Mesendoderm (in vitro differentiated cells): ENCODE measurements at places on chromosomes 7 and 10.

- no peak for DNase-seq
These were observed 4.4 kb upstream of the IRF5 start for GRCh38 chr7:128933180-128933891.

DNA sequence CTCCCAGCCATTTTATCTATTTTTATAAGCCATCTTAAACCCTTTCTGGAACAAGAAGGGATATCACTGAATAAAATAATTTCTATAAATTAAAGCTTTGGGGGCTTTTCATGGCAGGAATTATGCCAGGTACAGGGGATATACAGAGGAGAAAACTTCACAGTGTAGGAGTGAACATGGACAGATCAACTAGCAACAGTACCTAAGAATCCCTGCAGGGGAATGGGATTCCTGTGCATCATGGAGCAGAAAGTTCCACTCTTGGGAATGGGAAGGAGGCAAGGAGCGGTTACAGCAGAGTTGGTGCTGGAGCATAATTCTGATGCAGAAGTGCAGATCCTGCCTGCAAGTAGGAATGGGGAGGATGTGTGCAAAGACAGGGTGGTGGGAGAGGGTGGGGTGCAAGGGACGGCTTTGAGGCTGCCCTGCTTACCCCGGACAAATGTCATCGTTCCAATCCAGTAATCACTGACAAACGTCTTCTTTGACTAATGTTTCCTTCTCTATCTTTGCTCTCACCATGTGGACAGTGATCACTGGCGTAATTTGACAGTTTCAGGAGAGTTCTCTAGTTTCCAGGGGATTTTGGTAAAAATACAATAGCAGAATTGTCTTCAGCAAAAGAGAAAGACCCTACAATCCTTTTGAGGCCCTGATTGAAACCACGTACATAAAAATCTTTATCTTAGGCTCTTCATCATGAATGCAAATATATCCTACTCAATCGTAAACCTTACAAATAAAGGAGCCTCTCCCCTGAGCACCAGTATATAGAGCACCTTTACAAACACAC is 196.7 kb downstream of the HECW1 start:
- no peak for DNase-seq

DNA sequence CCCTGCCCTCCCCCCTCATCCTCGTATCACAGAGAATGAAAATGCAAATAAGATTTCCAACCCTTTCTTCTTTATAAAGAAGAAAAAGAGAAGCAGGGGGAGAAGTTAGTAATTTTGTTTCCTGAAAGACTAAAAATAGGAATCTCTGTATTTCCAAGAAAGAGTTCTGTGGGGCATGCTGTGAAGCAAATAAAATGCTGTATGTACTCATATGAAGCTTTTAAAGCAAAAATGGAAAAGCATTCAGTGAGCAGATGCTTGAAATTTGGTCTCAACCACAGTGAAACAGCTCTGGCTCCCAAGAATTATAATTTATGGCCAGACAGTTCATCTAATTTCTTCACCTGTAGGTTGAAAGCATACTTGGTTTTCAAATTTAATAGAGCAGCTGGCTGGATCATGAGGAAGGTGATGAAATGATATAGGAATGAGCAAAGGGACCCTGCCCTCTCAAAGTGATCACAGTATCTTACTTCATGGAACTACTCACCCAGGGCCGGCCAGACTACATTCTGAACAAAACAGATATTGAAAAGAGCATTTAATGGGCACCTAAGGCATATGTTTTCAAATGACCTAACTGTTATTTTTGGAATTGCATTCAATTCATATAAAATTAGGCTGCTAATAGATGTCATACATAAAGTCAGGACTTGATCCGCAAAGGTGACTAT is 31.4 kb downstream of the SVIL start:
- no peak for DNase-seq

GRCh38 chr7:39582536-39582935 is 16.3 kb downstream of the YAE1 start:
- peak; percentile 67 for DNase-seq

DNA sequence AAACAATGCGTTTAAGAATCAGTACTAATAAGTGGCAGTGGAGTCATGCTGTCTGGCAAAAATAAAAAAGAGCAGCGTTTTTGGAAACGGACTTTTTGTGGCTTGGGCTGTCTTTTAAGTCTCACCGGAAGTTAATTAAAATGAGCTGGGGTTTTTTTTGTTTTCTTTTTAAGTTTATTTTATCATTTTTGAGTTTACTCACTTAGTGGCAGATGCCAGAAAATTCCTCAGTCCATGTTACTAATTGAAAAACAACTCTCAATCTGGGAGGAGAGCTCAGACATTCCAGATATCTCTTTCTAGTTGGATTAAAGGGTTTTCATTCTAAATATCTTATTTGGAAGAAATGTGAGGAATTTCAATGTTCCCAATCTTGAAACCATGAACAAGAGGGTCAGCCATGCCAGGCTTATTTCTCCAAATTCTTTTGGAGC is 133.8 kb upstream of the AGR3 start:
- DNase-seq = no peak

DNA sequence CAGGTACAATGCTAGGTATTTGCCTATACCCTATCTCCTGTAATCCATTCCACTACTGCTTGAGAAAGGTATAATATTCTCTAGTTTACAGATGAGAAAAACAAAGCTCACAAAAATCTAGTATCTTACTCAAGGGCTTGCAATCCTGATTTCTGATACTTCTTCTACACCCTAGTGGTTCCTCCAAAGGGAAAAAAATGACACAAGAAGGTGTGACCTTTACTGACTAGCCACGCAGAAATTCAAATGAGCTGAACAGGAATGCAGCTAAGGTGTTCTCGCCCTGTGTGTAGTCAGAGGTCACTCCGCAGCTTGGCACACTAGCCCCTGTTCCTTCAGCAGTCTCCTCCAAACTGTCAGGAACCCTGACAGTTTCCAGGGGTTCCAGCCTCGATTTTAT is 59.5 kb upstream of the TM9SF3 start:
- DNase-seq = no peak

DNA sequence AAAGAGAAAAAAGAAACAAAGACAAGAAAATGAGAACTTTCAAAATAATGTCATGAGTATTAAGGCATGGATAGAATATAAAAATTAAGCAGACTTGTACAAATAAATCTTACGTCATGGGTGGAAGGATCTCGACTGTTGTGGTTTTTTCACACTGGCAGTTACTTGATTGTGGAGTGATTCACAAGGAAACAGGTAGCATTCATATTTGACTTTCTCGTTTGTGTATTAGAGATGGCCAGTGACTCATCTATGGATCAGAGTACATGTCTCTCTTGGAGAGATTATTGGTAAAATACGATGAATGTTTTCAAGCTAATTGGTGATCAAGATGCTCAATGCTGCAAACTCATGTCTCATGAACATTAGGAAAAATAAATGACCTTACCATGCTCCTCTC is 564.3 kb downstream of the GATA3 start:
- no peak for DNase-seq

- DNase-seq = no peak
These were observed 114.8 kb upstream of the WAC start for GRCh38 chr10:28418069-28418468.

DNA sequence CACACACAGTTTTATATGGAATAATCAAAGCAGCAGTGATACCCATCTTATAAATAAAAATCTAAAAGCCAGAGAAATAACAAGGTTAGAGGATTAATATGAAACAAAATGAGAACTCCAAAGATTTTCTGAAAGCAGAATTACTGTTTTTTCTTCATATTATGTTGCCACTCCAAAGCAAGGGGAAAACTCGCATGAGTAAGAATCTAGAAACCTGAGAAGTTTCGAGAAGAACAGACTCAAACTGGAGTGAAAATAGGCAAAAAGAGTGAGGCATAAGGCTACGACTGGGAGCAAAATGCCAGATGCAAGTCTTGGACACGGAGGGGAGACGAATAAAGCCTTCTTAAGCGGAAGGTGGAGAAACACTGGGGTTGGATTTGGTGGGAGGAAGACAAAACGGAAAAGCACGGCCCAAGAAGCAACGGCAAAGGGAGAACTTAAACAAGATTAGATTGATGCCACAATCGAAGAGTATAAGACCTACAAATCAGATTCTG is 923 bp downstream of the TNPO3 start:
- no peak for DNase-seq

- DNase-seq = peak; percentile 24
These were observed 93.9 kb downstream of the CCDC3 start for GRCh38 chr10:12907656-12908055.

- DNase-seq = no peak
These were observed 3.6 kb downstream of the R3HCC1L start for GRCh38 chr10:98138031-98138430.

- DNase-seq = peak; percentile 71
These were observed 967 bp upstream of the GLI3 start for GRCh38 chr7:42237811-42238541.

GRCh38 chr10:120156614-120157274 is 264.2 kb downstream of the SEC23IP start:
- DNase-seq = no peak

DNA sequence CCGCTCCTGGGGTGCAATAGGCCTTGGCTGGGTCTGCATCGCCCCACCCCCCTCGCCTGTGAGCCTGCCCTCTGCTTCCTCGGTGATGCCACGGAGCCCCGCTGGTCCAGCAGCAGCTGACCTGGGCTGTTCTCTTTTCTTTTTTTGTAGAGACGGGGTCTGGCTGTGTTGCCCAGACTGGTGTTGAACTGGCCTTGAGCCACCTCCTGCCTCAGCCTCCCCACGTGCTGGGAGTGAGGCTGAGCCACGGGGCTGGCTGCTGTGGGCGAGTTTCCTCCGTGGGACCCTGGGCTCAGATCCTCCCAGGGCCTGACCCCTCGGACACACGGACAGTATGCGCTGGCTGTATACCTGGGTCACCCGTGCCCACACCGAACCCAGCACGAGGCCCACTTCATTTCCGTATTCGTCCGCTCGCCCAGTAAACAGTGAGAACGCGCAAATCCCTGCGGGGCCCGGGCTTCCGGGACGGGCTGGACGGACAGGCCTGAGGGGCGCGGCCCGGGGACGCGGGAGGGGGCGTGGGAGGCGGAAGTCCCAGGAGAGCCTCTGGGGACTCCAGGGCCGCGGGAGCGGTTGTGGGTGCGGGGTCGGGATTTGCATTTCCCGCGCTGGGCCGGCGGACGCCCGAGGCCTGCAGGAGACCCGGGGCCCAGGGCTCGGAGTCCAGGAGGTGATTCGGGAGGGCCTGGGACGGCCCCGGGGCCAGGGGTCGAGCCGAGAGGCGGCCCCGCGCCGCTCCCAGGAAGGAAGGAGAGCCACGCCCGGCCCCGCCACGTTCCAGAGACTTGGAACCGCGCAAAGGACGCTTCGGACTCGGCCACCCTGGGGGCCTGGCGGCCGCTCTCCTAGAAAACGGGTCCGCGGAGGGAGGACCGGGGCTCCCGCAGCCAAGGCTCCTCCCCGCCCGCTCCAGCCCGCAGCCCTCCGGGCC is 57.7 kb upstream of the DNAJB6 start:
- no peak for DNase-seq

DNA sequence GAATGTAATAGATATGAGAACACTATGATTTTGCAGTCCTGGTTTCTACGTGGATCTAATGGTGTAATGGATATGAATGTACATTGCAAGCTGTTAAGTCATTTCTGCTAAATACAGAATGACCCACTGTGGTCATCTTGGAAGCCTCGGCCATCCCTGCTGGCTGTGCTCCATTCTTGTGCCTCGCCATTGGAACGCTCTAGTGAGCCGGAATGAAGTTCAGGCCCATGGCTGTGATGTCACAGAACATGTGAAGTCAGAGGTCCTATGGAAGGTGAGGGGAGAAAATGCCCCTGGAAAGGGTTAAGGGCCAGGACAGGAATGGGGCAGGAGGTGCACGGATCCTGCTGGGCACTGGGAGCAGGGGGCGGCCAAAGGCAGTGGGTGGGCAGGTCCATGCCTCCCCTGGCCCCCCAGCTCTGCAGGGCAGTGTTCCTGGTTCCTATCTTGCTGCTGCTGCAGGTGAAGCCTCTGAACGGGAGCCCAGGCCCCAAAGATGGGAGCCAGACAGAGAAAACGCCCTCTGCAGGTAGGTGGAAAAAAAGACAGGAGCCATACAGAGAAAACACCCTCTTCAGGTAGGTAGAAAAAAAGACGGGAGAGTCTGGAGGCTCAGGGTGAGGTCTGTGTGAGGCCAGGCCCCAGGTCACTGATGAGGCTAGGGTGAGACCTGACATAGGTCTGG is at the start of gene LLCFC1:
TSS of gene LLCFC1 (plus strand) at position 259 of the 685 bp plus-strand sequence. CDS start at position 397, 138 bp downstream.
- DNase-seq = peak; percentile 86

DNA sequence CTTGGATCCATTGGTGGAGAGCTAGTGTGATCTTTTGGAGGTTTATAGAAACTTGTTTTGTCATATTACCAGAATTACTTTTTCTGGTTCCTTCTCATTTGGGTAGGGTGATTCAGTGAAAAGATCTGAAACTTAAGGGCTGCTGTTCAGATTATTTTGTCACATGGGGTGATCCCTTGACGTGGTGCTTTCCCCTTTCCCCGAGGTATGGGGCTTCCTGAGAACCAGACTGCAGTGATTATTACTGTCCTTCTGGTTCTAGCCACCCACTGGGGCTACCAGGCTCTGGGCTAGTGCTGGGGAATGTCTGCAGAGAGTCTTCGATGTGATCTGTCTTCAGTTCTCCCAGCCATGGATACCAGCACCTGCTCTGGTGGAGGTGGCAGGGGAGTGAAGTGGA is 1030.0 kb downstream of the GRM8 start:
- DNase-seq = no peak

GRCh38 chr10:96609510-96609909 is 22.7 kb upstream of the TM9SF3 start:
- DNase-seq = no peak

- DNase-seq = no peak
These were observed 8.7 kb upstream of the CAMK2B start for GRCh38 chr7:44333911-44334733.
